Gastroesophageal sphincter (tissue), 4 donors: ENCODE measurements at places on chromosomes 6 and 20.

DNA sequence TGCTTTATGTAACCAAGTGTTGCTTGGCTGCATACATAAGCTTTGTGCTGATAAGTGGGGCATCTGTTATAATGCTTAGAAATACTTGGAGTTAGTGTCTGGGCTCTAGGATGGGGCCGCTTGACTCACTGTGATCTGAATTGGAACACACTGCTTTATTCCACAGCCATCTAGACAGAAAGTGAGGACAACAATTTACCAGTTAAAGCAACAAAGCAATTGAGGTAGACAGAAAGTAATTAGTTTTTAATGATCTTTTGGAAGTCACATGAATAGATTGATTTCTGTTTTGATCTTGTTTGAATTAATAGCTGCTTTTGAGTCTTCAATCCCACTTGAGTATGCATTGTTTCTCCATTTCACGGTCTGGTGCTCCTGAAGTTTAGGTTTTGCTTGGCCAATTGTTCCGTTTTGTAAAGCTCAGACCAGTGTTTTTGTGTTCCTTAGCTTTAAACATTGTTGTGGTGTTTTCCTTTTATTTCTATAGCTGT is 157.5 kb downstream of the TRMT11 start:
- ATAC-seq, result no peak

- no peak for ATAC-seq
Measured at GRCh38 chr20:63750807-63751470, 11.4 kb downstream of the SLC2A4RG start.

GRCh38 chr6:42007286-42008137 is 42.8 kb upstream of the TAF8 start:
- ATAC-seq, result no peak

GRCh38 chr20:12575352-12576095 is 433.2 kb upstream of the SPTLC3 start:
- ATAC-seq, result peak; percentile 91

GRCh38 chr20:47502271-47503239 is 868 bp downstream of the NCOA3 start:
- no peak for ATAC-seq

- ATAC-seq, result no peak
Measured at GRCh38 chr6:2035826-2036709, 209.3 kb downstream of the GMDS start.

- no peak for ATAC-seq
Measured at GRCh38 chr20:50968289-50968688, 9.7 kb downstream of the MOCS3 start.

DNA sequence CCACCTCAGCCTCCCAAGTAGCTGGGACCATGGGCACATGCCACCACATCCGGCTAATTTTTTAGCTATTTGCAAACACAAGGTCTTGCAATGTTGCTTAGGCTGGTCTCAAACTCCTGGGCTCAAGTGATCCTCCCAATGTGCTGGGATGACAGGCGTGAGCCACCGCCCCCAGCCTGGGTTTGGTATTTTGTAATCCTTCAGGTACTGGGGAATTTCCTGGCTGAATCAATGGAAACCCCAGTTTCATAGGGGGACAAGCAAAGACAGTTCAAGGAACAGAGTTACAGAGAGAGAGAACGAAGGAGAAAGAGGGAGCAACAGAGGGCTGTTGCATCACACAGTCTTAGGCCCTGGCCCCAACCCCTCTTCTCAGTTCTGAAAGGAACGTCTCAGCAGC is 35.7 kb downstream of the RAB44 start:
- no peak for ATAC-seq

- ATAC-seq, result no peak
Measured at GRCh38 chr20:18689557-18689956, 101.7 kb downstream of the DTD1 start.
